SK-N-SH (cell line): ENCODE measurements at places on chromosomes 4 and X. TPM values are rescaled to one million over a fixed set of nuclear protein-coding genes. Genes with fewer than 3 reads are reported as not detected.

SULT1E1 gene
- polyA plus RNA-seq: 13.7 and 21.5 TPM in 2 replicates

PNMA5 gene
- not detected in 2 replicates for polyA plus RNA-seq

AR gene
- polyA plus RNA-seq: not detected in 2 replicates

DNA sequence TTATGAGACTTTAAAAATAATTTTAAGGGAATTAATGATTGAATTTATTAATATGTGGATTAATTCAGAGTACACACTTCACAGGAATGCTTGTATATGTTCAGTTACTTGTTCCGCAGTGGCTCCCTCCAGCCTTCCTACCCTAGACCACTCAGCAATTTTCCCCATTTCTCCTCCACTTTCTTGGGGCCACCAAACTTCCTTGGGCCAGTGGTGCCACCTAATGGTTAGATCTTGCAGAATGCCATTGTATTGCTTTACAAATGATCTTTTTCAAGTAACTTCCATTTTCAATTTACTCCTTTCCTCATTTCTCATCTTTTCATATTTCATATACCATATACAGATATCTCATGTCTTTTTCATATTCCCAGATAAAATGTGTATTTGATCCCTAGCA is 3.6 kb upstream of the RNF175 start:
- DNase-seq: no peak

DNA sequence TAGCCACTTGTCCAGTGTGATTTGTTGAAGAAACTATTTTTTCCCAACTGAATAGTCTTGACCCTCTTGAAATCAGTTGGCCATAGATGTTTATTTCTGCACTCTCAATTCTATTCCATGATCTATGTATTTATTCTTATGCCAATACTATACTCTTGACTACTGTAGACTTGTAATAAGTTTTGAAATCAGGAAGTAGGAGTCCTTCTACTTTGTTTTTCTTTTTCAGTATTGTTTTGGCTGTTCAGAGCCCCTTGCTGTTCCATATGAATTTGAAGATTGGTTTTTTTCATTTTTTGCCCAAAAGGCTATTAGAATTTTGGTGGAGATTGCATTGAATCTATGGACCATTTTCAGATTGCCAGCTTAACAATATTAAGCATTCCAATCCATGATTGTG is 10.2 kb downstream of the SAP30 start:
- DNase-seq: no peak

DNA sequence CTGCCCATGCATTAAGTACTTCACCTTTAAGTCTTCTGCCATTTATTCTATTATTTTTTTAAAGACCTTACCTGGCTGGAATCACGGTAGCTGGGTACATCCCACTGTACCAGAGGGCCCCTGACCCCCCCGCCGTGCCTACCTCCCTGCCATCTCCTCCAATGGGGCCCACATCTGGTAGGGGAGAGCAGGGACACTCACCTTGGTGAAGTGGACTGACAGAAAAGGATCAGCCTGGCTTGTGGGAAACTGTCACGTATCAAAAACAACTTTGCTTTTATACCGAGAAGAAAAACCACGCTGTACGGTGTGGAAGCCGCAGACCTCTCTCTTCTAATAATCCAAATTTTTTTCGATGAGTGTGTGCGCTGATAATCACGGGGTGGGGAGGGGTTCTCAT is at the start of gene FOXP3:
TSS of gene FOXP3 (minus strand) at position 251 of the 400 bp plus-strand sequence. CDS start 6,205 bp downstream, outside the sequence.
- no peak for DNase-seq

DNA sequence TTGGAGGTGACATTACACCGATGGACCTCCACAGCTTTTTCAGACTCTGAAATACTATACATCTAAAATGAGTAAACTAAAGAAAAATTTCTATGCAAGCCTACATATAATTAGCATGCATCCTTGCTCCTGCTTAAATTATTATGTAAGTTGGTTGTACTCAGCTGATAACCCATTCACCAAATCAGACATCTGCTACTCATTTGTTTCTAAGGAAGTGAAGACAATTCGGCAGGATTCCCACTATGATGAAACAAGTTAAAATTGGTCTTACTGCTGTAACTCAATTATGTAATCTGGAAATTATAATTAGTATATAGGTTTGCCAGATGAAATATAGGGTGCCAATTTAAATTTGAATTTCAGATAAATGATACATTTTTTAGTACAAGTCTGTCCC is 59.5 kb upstream of the FGF13 start:
- no peak for DNase-seq
